ENCODE measurements at places on chromosomes 3 and 15.

DNA sequence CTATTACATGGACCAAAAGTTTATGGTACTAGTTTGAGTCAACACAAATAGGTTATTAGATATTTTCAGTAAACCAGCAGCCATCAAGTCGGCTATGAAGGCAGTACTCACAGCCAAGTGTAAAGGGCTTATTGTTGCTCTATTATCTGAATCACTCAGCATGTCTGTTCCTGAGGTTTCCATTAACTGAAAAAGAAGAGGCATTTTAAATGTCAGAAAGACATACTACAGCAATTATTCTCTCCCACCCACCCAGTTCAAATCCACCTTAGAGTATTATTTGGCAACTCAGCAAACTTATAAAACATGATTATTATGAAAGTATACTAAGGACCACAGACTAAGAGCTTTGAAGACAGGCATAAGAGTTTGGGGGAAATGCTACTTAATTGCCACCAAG lies 93.1 kb downstream of the BTD start:
- no peak for DNase-seq

DNA sequence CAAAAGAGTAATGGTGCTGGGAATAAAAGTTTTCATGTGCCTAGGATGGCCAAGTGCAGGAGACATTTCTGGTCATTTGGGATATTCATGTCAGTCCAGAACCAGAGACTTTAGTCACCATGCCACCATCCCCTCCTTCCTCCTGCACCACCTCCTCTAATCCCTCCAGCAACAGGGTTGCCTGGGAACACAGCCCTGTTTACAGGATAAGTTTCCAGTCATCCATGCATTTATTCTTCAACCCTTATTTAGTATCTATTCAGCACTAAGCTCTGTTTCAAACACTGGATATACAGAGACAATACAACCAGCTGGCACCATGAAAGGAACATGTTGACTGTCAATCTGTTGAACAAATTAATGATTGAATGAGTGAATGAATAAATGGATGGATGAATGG lies 211.7 kb downstream of the CLSTN2 start:
- DNase-seq: no peak

- no peak for DNase-seq
Observed at GRCh38 chr15:94135486-94136147, 95.7 kb upstream of the MCTP2 start.

- no peak for DNase-seq
Observed at GRCh38 chr3:127691489-127691888, 18.7 kb downstream of the ABTB1 start.

DNA sequence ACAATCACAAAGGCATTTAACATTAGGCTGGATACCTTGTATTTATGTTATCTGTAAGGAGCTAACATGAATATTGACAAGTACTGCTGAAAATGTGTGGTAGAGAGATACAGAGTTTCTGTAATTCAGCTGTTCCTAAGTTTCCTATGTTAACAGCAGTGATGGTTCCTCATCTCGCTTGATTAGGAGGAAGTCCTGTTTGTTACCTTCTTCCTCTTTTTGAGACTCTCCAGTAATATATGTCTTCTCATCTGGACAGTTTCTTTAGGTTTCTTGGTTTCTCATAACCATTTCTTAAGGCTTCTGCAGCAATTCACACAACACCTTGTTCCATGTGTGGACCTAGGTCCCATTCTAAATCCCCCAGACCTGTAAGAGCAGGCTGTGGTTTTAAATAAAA lies 11.4 kb upstream of the PEX5L start:
- DNase-seq: no peak

GRCh38 chr3:196506687-196507086 lies 3.1 kb upstream of the RNF168 start:
- DNase-seq: no peak

- DNase-seq: no peak
Observed at GRCh38 chr3:45773072-45773471, 23.3 kb downstream of the SLC6A20 start.

- no peak for DNase-seq
Observed at GRCh38 chr3:100545371-100545770, 53.0 kb downstream of the TMEM45A start.

- DNase-seq: no peak
Observed at GRCh38 chr3:130299531-130299930, 45.9 kb upstream of the COL6A5 start.

DNA sequence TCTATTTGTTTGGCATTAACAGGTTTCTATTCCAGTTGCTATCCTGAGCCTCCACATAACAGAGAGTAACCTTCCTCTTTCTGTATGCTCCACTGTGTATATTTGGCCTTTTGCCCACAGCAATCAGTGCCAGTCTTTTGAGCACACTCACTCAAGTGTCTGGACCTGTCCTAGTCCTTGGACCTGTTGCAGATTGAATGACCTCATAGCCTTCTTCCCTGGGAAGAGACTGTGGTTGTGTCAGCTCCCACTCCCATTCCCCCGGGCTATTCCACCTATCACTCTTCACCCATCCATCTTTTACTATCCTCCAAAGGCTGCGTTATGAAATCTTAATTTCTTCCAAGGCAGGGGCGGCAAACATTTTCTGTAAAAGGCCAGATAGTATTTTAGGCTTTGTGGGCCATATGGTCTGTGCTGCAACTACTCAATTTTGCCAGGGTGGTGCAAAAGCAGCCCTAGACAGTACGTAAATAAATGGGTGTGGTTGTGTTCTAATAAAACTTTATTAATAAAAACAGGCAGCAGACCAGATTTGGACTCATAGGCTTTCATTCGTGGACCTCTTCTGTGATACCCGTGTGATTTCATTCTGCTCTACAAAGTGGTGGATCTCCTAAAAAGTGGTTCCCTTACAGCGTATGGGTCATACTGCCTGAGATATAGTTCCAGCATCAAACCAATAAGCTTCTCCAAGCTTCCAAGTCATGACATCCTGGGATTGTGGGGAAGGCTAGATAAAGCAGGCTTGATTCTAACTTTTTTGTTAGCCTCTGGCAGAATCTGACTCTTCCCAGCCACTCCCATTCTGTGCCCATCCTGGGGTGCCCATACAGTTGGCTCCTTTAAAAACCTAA lies 57.4 kb downstream of the CDAN1 start:
- DNase-seq: no peak

GRCh38 chr3:128473180-128473519 lies 6.5 kb upstream of the DNAJB8 start:
- DNase-seq: no peak

DNA sequence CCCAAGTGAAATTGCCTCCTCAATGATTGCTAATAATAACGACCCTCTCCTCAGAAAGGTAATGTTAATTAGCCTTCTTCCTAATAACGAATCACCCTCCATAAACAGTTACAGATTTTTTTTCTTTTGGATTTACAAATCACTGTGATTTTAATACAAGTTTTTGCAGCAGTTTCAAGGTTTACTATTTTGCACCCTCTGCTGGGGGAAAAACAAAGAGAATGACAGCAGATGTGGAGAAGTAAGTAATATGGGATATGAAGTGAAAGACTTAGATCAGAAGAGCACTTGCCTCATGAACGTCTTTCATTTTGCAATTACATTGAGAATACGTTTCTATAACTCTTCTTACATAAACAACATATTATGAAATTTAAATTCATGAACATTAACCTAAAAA lies 16.1 kb upstream of the CNTN3 start:
- DNase-seq: no peak

DNA sequence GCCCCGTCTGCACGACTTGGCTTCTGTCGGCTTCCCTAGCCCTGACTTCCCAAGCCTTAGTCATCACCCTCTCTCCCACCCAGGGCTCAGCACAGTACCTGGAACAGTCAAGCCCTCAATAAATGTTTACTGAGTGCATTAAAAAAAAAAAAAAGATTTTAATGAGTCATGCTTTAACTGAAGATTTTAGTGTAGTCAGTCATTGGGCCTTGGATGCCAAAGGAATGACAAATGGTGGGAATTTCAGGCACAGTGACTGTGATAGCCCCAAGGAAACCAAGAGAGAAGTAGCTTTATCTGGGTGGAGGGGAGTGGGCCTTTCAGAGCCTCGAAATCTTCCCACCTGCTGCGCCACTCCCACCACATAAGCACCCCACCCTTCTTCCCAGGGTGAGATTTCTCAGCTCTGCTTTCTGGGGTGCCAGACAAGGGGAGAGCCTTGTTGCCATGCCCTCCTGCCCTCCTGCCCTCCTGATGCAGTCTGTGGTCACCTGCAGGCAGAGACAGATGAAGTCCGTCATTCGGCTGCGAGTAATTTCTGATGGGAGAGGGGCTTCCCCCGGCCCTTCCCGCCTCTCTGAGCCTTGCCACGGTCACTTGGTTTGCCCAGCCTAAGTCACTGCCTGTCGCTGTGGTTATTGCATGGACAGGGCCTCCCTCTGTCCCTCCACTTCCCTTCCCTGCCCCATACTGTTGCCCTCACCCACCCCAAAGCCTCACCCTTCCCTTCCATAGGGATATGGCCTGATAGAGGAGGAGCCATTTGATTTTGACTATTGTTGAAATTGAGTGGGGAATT lies 41.8 kb downstream of the SMAD3 start:
- no peak for DNase-seq

DNA sequence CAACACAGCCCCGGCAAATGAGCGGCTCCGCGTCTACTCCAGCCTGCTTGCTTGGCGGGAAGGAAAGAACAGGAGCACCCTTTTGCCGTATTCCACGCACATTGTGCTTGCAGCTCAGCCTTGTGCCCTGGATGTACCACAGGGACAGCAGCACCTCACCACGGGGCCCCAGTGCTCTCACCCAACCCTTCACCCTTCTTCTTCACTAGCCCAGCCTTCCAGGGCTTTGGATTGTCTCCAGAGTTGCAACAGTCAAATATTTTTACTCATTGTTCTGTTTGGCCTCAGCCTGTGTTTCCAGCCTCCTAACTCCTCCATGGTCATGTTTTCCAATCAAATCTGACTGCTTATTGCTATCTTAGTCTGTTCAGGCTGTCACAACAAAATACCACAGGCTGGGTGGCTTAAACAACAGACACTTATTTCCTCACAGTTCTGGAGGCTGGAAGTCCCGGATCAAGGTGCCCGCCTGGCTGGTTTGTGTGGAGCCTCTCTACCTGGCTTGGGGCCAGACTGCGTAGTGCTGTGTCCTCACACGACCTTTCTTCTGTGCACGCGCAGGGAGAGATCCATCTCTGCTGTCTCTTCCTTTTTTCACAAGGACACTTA lies 79.2 kb upstream of the ABHD17C start:
- DNase-seq: peak; percentile 42

GRCh38 chr15:44018151-44018550 lies 176.9 kb downstream of the FRMD5 start:
- DNase-seq: no peak

- DNase-seq: no peak
Observed at GRCh38 chr3:184748219-184749135, 36.6 kb upstream of the MAGEF1 start.

DNA sequence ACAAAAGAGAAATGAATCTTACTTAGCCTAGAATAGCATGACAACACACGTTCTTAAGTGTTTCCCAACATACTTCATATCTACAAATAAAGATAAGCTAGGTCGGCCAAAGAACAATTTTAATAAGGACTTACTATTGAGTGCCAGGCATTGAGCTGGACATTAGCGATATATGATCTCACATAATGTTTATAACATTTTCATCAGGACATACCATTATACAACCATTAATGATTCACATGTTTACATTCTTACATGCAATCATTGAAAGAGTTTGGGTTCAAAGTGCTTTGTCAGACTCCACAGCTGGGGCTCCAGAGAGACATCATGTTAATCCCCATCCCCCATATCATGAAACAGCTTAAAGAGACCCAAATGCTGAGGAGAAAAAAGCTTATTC lies 189.0 kb downstream of the STT3B start:
- DNase-seq: no peak

DNA sequence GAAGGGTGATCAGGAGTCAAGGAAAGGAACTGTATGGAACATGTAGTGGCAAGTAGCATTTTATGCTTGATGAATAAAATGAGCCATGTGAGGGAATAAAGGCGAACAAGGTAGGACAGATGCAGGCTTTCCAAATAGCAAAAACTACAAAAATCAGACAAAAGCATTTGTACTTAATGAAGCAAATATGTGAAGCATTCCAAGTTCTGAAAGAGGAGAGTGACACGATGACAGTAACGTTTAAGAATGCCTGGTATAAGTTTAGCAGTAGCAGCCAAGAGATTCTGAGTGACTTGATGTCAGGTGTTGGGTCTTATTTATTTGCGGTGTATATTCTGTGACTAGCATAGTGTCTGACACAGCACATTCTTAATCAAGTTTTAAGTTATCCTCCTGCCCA lies 408.2 kb upstream of the RASGRP1 start:
- no peak for DNase-seq

- no peak for DNase-seq
Observed at GRCh38 chr3:78799681-78800080, 968.1 kb downstream of the ROBO1 start.

GRCh38 chr15:76168237-76168984 lies 108.6 kb downstream of the TMEM266 start:
- no peak for DNase-seq

GRCh38 chr3:188829576-188829975 lies 342.2 kb upstream of the TPRG1 start:
- no peak for DNase-seq

DNA sequence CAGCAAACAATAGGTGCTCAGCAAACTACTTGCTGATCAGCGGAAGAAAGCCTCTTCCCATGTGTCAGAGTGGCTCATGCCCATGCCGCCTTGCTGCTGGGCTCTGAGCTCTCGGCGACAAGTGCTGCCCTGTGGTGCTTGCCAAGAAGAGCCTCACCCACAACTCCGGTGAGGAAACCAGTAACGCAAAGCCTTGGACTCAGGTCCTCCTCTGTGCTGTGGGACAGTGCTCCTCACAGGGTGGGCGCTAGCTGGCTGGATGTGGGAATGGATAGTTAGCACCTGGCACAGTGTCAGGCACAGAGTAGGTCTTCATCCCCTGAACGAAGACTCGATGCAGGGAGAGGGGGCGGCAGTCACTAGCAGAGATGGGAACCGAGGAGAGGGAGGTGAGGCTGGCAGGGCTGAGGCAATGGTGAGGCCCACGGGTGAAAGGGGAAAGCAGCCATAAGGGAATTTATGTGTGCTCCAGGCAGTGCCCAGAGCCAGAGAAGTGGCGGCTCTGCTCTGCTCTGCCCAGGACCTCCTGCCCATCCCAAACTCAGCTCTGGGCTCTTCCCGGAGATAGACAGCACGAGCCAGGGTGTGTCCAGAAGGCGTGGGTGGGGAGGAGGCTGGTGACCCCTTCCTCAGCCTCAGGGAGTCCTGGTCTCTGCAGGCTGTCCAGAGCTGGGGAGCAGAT lies 55.7 kb downstream of the IQSEC1 start:
- no peak for DNase-seq

DNA sequence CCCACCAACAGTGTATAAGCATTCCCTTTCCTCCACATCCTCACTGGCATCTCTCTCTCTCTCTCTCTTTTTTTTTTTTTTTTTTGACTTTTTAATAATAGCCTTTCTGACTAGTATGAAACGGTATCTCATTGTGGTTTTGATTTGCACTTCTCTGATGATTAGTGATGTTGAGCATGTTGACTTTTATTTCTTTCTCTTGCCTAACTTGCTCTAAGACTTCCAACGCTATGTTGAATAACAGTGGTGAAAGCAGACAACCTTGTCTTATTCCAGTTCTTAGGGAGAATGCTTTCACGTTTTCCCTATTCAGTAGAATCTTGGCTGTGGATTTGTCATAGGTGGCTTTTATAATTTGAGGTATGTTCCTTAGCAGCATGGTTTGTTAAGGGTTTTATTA lies 249.4 kb upstream of the MDFIC2 start:
- DNase-seq: no peak
